ENCODE measurements at places on chromosomes 12 and 14.

GRCh38 chr14:91392623-91393303 is 24.9 kb downstream of the CCDC88C start:
- no peak for DNase-seq

DNA sequence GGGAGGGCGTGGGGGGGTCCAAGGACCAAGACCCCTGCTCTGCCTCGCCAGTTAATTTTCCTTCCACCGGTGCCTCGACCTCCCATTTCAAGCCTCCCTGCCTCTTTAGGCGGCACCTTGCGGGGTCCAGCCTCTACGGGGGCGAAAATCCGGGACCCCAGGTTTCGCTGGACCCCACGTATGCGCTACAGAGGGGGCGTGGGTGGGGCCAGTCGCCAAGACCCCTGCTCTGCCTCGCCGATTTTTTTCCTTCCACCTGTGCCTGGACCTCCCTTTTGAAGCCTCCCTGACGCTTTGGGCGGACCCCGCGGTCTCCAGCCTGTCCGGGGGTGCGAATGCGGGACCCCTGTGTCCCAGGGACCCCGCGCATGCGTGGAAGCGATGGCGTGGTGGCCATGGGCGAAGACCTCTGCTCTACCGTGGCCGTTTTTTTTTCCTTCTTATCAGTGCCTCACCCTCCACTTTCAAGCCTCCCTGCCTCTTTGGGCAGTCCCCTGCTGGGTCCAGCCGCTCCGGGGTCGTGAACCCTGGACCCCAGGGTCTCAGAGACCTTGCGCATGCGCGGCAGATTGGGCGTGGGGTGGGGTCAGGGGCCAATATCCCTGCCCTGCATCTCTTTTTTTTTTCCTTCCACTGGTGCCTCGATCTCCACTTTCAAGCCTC is 324.2 kb downstream of the ALG10 start:
- no peak for DNase-seq

DNA sequence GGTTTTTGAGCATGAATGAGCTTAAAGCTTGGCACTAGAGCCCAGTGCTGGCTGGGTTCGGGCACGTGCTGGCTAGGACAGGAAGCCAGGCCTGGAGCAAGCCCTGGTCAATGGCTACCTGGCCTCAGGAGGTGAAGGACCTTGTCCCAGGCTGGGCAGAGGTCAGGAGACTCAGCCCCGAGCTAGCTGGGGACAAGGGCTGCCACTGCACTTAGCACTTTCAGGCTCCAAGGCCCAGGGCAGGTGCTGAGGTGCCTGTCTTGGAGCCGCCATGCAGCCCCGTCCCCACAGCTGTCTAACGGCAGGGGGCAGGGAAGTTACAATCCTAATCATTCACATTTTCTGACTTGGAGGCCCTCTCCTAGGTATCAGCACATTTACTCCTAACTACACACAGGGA is 4.3 kb upstream of the AQP6 start:
- no peak for DNase-seq

DNA sequence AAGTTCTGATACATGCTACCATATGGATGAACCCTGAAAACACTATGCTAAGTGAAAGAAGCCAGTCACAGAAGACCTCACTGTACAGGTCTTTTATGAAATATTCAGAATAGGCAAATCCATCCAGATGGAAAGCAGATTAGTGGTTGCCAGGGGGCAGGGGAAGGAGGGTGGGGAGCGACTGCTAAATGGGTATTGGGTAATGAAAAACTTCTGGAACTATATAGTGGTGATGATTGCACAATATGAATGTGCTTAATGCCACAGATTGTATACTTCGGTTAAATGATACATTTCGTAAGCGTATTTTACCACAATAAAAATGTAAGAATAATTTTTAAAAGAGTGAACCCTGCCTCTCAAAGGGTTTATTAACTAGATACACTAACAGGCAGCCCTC is 11.8 kb upstream of the KSR2 start:
- no peak for DNase-seq

All from T-helper 22 cell (primary cell).